GM13976 (cell line): ENCODE measurements at places on chromosomes 2 and 18.

- DNase-seq, result peak; percentile 50
These were observed 142.3 kb downstream of the ABCA12 start for GRCh38 chr2:214995926-214996670.

GRCh38 chr2:166188084-166188483, 60.3 kb upstream of the SCN1A start:
- no peak for DNase-seq

- no peak for DNase-seq
These were observed 169.2 kb upstream of the NCKAP5 start for GRCh38 chr2:133737242-133737993.

- DNase-seq, result no peak
These were observed 16.9 kb downstream of the SLC66A2 start for GRCh38 chr18:79934311-79935097.

DNA sequence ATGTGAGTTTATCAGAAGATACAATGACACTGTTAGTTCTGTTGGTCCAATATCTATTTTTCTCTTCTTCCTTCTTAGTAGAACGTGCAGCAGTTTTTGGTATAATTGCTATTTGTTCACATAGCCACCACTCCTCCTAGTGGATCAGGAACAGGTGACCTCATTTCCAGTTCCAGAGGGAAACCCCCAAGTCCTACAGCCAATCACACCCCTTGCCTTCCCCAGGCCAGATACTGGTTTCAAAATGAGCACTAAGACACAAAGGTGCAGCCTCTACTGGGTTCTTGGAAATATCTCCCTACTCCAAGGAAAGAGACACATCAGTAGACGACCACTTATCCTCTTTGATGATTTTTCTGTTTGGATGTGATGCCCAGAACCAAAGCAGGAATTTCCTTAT, 103.2 kb downstream of the TCF4 start:
- DNase-seq, result no peak

GRCh38 chr2:73106791-73107190, 6.0 kb downstream of the RAB11FIP5 start:
- DNase-seq, result no peak

DNA sequence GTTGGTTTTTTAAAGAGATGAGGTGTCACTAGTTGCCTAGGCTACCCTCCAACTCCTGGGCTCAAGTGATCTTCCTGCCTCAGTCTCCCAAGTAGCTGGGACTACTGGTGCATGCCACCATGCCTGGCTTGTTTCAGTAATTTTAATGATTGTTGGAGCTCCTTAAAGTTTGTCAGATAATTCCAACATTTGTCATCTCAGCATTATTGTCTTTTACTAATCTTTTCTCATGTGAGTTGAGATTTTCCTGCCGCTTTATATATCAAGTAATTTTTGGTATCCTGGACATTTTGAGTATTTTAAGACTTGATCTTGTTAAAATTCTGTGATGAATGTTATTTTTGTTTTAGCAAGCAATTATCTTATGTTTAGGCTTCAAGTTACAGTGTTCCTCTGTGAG, 108.6 kb downstream of the OTX1 start:
- no peak for DNase-seq

- DNase-seq, result no peak
These were observed 125.3 kb downstream of the ANTXR1 start for GRCh38 chr2:69138247-69138772.

GRCh38 chr18:4319738-4320677, 135.1 kb downstream of the DLGAP1 start:
- peak; percentile 36 for DNase-seq

DNA sequence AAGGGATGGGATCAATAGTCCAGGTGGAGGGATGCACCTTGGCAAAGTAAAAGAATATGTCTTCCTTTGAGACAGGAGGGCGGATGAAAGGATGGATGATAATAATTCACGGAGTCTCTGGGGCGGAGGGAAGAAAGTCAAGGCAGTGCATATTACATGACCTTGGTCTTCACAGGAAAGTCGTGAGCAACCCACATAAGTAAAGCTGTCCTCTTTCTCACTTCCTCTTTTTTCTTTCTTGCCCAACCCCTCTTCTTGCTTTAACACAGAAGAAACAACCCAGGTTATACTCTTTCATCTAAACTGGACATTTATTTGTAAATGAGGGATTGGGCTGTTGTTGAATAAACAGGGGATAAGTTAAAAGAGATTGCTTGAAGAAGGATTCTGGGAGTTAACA, 168.7 kb upstream of the SKOR2 start:
- DNase-seq, result no peak

GRCh38 chr18:59725142-59725541, 27.9 kb upstream of the CCBE1 start:
- DNase-seq, result no peak

DNA sequence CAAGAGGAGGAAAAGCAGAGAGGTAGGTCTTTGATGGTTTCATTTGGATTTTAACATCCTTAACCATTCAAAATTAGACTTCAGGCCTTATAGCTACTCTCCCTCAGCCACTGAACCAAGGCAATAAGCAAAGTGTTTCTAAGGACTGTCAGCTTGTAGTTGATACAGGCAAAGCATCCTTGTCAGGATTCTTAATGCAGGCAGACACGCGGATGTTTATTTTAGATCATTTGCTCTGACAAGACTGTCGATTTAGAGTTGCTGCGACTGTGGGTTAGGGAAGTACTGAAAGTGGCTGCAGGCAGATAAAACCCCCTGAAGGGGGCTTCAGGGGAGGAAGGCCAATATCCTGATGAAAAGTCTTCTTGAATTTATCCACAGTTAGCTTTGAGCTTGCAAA, 46.6 kb downstream of the CDH20 start:
- DNase-seq, result no peak

DNA sequence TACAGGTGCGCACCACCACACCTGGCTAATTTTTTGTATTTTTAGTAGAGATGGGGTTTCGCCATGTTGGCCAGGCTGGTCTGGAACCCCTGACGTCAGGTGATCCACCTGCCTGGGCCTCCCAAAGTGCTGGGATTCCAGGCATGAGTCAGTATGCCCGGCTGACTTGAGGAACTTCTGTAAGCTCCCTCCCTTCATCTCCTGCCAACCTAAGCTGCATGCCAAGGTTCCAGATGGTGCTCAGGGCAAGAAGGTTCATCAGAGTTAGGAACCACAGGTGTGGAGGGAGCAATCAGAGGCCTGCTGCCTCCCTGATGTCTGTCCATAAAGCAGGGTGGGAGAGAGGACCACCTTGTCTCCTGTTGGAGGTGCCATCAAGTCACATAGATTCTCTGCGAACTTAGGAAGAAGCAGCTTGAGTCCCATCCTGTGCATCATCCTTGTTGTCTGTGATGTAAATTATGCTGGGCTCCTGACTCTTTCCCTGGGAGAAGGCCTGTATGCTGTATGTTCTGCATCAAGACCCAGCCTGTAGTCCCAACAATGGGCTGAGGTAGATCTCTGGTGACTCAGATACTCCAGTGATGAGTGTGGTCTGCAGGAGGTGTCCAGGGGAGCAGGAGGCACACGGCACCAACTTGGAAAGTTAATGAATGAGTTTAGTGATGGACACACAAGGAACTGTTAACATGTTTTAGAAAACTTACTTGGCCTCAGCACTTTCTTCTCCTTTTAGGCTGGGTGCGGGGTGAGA, 53.1 kb downstream of the TMEM17 start:
- no peak for DNase-seq

DNA sequence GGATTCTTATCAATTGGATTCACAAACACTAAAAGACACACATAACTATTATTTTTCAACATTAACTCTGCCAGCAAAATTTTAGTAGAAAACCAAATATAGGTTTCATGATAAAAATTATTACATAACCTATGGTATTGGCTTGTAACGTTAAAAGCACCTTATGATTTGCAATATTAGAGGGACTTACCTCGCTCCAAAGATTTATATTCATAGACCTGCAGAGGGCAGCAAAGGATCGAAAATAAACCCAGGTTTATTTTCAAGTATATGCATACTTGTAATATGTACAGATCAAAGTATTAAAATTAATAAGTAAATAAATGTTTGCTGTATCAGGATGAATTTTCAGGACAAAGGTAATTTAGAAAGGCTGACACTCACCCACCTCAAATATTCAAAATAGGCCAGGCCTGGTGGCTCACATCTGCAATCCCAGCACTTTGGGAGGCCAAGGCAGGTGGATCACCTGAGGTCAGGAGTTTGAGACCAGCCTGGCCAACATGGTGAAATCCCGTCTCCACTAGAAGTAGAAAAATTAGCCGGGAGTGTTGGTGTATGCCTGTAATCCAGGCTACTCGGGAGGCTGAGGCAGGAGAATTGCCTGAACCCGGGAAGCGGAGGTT, 45.3 kb downstream of the LRPPRC start:
- peak; percentile 24 for DNase-seq

DNA sequence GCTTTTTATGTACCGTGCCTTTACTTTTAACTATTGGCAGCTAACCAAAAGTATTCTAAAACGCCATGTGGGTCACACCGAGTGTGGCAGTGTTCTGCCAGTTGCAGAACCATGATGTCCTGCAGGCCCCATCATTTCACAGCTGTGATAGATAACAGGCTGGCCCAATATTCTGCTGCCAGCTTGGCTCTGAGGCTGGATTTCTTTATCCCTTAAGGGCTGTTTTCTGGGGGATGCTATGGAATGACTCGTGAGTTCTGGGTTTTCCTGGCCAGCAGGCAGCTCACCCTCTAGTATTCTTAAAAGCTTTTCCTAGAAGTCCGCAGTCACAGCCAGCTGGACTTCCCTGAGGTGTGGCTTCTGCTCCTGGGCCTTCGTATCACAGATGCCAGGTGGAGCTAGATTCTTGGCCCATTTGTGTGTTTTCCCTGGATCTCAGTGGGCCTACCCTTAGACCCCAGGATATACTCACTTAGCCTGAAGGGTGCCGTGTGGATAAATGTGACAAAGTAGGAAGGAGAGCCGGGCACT, 41.0 kb downstream of the FHOD3 start:
- DNase-seq, result no peak

- DNase-seq, result no peak
These were observed 116.5 kb downstream of the DOCK10 start for GRCh38 chr2:224925810-224926100.

- no peak for DNase-seq
These were observed 25.8 kb upstream of the SLC9A2 start for GRCh38 chr2:102593516-102593915.

GRCh38 chr18:14085770-14086457, 46.3 kb downstream of the ZNF519 start:
- no peak for DNase-seq

GRCh38 chr2:3480352-3481010, 38.9 kb downstream of the ADI1 start:
- DNase-seq, result no peak

- no peak for DNase-seq
These were observed 148.5 kb downstream of the NEDD4L start for GRCh38 chr18:58192519-58192918.
